ENCODE measurements at places on chromosomes 12 and 14. TPM values are rescaled to one million over a fixed set of nuclear protein-coding genes. Genes with fewer than 3 reads are reported as not detected.

- H3K36me3 ChIP-seq: no peaks in the 10 kb centered on the region
- no peak overlapping the region for H3K4me3 ChIP-seq
- no peaks in the 10 kb centered on the region for H3K4me1 ChIP-seq
- no peaks in the 10 kb centered on the region for H3K27me3 ChIP-seq
Observed at GRCh38 chr12:116628989-116629388, 69.8 kb downstream of the MAP1LC3B2 start.

DNA sequence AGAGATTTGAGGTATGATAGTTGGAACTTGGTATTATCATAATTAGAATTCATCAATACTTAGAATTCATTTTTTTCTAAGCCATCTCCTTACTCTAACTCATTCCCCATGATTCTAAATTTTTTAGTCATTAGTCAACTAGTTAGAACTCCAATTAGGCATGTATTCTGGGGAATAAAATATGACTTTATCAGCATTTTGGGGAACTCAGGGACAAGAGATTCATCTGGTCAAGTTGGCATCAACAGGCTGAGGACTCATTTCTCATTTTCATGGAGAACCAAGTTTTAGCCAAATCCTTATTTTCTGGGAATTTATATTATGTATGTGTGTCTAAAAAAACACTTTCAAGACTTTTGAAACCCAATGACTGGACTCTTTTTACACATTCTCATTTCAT lies 29.2 kb downstream of the DIP2B start:
- H3K36me3 ChIP-seq: no peaks in the 10 kb centered on the region
- peaks cover 93% of the 10 kb centered on the region for H3K4me1 ChIP-seq
- no peak for DNase-seq

GRCh38 chr12:105820429-105821125 lies 318.2 kb downstream of the NUAK1 start:
- DNase-seq: no peak
- no peak overlapping the region for H3K4me3 ChIP-seq
- H3K27me3 ChIP-seq: peaks cover 6% of the 10 kb centered on the region
- no peak overlapping the region for H3K27ac ChIP-seq
- peaks cover 16% of the 10 kb centered on the region for H3K4me1 ChIP-seq
- no peaks in the 10 kb centered on the region for H3K36me3 ChIP-seq

DNA sequence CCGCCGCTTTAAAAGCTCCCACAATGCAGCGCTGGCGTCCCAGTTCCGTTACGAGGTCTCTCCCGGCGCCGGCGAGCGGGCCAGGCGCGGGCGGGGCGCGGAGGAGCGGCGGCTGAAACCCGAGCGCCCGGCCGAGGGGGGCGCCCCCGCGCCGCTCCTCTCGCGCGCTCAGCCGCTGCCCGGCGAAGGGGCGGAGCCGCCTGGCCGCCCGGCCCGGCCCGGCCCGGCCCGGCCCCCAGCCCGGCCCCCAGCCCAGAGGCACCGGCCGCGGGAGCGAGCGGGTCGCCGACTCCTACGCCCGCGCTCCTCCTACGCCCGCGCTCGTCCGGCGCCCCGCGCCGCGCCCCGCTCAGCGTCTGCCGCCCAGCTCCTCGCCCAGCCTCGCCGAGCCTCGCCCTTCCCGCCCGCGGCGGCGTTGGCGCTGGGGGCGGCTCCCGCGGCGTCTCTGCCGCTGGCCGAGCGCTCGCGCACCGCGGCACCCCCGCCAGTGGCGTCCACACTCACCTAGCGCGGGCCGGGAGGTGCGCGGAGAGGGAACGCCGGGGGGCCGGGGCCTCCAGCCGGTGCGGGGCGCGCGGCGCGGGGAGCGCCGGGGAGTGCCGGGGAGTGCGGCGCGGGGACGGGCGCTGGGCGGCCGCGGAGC lies at the start of gene RASSF8:
RASSF8 (plus strand) TSS at position 255 of the 643 bp plus-strand sequence. CDS start 96,662 bp downstream, outside the sequence.
- peaks cover 30% of the 10 kb centered on the region for H3K4me1 ChIP-seq
- peak within 1 kb of the TSS; percentile 56 for H3K4me3 ChIP-seq
- peak within 1 kb of the TSS; percentile 86 for H3K27ac ChIP-seq
- DNase-seq: peak; percentile 84
- no peaks in the 10 kb centered on the region for H3K27me3 ChIP-seq

DNA sequence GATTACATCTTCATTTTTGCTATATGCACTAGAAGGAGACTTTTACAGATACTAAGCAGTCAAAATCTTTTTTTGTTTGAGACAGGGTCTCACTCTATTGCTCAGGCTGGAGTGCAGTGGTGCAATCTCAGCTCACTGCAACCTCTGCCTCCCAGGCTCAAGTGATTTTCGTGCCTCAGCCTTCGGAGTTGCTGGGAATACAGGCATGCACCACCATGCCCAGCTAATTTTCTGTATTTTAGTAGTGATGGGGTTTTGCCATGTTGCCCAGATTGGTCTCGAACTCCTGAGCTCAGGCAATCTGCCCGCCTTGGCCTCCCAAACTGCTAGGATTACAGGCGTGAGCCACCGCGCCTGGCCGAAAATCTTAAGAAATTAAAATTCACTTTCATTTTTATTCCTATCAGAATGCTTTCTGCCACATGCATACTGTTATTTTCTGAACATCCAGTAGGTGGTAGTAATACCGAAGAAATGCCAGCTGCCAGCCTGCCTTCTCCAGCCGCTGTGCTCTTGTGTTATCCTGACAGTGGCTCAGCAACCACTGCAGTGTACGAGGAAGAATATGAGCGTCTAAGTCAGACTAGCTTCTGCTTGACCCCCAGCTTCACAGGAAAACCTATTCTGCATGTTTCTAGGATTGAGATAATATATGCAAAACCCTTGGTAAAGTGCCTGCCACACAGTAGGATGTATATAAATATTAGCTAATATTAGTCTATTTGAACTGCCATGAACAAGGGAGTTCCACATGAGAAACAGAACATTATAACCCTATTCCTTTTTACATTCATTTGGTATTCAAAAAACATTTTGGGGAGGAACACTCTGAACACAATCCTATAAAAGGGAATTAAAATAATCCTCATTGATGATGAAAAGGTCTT lies 54.2 kb downstream of the RPAP3 start:
- no peaks in the 10 kb centered on the region for H3K36me3 ChIP-seq
- H3K4me3 ChIP-seq: no peak overlapping the region
- DNase-seq: peak; percentile 82
- no peaks in the 10 kb centered on the region for H3K27me3 ChIP-seq
- H3K27ac ChIP-seq: no peak overlapping the region

DNA sequence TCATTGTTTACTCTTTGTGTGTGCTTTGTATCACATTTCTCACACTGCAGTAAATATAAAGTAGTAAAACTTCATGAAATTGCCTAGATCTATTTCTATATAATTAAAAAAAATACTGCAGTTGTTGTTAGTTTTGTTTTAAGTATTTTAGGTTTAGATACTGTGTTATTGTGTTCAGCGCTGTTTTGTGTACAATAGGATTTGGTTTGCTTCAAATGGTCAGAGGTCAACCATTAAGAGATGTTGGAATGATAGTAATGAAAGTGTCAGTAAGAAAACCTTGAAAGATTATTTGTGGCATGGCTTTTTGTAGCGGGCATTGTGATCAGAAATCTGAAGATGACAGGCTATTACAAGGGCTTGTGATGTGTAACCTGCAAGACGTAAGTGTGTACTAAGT lies 67.9 kb downstream of the RAD51B start:
- H3K4me3 ChIP-seq: no peak overlapping the region
- no peaks in the 10 kb centered on the region for H3K36me3 ChIP-seq
- H3K4me1 ChIP-seq: peaks cover 23% of the 10 kb centered on the region
- DNase-seq: no peak

- H3K36me3 ChIP-seq: no peaks in the 10 kb centered on the region
- no peaks in the 10 kb centered on the region for H3K4me1 ChIP-seq
- DNase-seq: no peak
- no peaks in the 10 kb centered on the region for H3K27me3 ChIP-seq
- no peak overlapping the region for H3K4me3 ChIP-seq
Observed at GRCh38 chr12:78085542-78086182, 255.0 kb downstream of the NAV3 start.

Gene ANG
- polyA plus RNA-seq: 3.1 TPM

Gene VRTN
- 0.07 TPM for polyA plus RNA-seq

Gene MYRFL
- polyA plus RNA-seq: 0.04 TPM

GRCh38 chr12:62731055-62731820 lies 203.7 kb downstream of the PPM1H start:
- H3K36me3 ChIP-seq: no peaks in the 10 kb centered on the region
- H3K4me3 ChIP-seq: no peak overlapping the region
- no peak overlapping the region for H3K27ac ChIP-seq
- no peak for DNase-seq
- H3K4me1 ChIP-seq: no peaks in the 10 kb centered on the region

Data from spleen (tissue), 13 donors.